ENCODE measurements at places on chromosomes 11 and 22. TPM values are rescaled to one million over a fixed set of nuclear protein-coding genes. Genes with fewer than 3 reads are reported as not detected.

OSM gene
- total RNA-seq = 21.1 TPM

KIAA1671 gene
- 10.6 TPM for total RNA-seq

ATG16L2 gene
- 57.0 TPM for total RNA-seq

ASRGL1 gene
- 6.8 TPM for total RNA-seq

OR8H3 gene
- total RNA-seq = not detected

OR4A16 gene
- not detected for total RNA-seq

SAA4 gene
- total RNA-seq = not detected

SLC5A12 gene
- total RNA-seq = not detected

BBOX1 gene
- total RNA-seq = not detected

MS4A6E gene
- not detected for total RNA-seq

ZFP91 gene
- 55.6 TPM for total RNA-seq

MYRF gene
- 0.91 TPM for total RNA-seq

ZBTB16 gene
- total RNA-seq = 1.4 TPM

ZNRF3 gene
- total RNA-seq = 1.5 TPM

DNAJB13 gene
- total RNA-seq = not detected

OVOL1 gene
- not detected for total RNA-seq

Data from activated CD8-positive, alpha-beta memory T cell treated with anti-CD3 and anti-CD28 coated beads for 36 hours (primary cell).